Fibroblast of villous mesenchyme (primary cell): ENCODE measurements at places on chromosomes 11 and 22. TPM values are rescaled to one million over a fixed set of nuclear protein-coding genes. Genes with fewer than 3 reads are reported as not detected.
A peak's percentile ranks its signal among the peaks of the same experiment; 100 is the strongest.

DNA sequence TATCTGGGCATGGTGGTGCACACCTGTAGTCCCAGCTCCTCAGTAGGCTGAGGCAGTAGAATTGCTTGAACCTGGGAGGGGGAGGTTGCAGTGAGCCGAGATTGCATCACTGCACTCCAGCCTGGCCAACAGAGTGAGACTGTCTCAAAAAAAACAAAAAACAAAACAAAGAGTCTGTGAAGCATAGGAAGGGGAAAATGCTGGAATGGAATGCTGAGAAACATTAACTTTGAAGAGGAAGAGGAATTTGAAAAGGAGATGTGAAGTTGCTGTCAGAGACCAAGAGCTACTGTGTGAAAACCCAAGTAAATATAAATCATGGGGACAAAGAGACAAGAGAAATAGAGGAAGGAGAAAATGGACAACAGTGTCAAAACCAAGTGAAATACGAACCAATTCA, 455.1 kb upstream of the ARHGAP42 start:
- no peak for DNase-seq

Gene CRYBA4
- total RNA-seq, result not detected in 2 replicates

GRCh38 chr11:72642884-72643522, 31.2 kb downstream of the PDE2A start:
- DNase-seq, result peak; percentile 43

Gene OR8G1
- total RNA-seq, result under 0.01 TPM in 1 of 2 replicates, not detected in the other

Gene SCN2B
- not detected in 2 replicates for total RNA-seq

Gene PLAAT2
- not detected in 2 replicates for total RNA-seq

DNA sequence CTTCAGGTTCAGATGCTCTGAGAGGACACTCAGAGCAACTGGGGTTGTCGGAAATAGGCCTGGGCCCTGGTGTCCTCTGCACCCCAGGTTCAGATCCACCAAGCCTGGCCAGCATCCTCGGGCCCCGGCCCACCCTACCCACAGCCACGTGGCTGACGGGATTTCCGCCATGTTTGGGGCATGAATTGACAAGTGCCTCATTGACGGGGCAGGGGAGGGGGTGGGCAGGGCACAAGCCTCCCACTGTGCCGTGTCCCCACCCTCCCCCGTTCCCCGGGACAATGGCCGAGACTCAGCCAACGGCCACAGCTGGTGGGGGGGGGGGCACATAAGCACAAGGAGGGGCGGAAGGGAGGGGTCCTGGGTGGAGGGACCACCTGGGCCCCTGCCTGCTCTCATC, 8.5 kb downstream of the MYRF start:
- no peak for DNase-seq
